ENCODE measurements at places on chromosomes 2 and 18.

GRCh38 chr2:29201979-29202378, 86.8 kb downstream of the CLIP4 start:
- no peak for DNase-seq

- no peak for DNase-seq
Measured at GRCh38 chr2:10371441-10372196, 68.9 kb downstream of the HPCAL1 start.

DNA sequence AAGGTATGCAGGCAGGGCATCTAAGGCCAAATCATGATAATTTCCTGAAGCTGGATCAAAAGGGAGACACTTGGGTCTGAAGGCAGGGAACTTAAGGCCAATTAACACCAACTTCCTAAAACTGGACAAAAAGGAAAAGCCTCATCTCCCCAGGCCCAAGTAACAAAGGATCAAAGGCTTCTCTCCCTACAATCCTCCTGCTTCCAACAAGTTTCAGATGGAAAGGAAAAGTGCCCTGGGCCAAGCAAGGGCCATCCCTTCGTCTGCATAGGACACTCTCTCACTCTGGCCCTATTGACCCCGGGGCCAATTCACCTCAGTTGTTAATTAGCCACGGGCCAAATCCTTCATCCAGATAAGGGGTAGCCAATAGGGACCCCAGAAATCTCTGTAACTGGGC, 1335.8 kb upstream of the CDH2 start:
- no peak for DNase-seq

- DNase-seq = no peak
Measured at GRCh38 chr2:108236676-108237335, 3.0 kb upstream of the SULT1C3 start.

DNA sequence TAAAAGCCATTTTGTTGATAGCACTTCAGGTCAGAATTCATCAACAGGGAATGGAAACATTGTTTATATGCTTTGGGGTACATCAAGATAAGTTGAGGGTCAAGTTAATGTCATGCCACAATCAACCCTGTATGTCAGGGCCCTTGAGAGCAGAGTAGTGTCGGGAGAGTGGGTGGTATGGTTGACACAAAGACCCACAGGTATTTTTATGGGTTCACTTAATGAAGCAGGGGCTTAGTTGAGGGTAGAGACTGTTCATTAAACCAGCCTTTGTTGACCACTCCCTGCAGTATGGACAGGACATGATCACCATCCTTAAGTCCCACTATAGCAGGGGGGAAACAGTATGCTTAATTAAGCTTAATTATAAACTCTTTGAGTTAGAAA, 5.7 kb downstream of the RPL37A start:
- DNase-seq = no peak

DNA sequence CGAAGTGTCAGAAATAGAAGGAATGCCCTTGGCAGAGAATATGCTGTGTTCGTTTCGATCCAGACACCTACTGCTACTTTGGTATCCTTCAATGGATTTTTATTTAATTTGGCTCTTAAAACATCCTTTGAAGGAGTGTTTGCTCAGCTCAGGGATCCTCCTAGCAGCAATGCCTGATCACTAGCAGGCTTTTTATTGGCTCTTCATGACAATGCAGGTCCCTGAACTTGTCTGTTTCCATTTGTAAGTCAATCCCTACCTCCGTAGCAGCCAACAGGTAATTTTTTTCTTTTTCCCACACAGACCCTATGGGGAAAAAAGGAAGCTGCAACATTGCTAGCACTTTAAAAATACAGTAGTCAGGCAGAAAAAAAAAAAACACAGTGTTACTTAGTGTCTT, 366.2 kb upstream of the LRRTM1 start:
- no peak for DNase-seq

DNA sequence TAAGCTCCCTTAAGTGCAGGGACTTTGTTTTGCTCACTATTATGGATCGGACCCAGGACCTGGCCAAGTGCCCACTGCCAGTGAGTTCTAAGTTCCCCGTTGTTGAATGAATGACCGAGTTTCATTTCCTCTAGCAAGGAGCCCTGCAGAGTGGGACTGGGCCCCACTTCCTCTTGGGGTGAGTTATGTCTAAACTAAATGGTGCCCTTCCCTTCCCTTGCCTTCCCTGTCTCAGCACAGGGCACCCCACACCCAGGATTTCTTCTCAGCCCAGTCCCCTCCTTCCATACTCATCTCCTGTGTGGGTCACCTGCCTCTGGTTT, 195.3 kb upstream of the HS6ST1 start:
- DNase-seq = no peak

GRCh38 chr2:58138396-58139030, 91.9 kb downstream of the VRK2 start:
- no peak for DNase-seq

GRCh38 chr2:132725148-132725547, 55.1 kb upstream of the LYPD1 start:
- no peak for DNase-seq

Data from activated naive CD4-positive, alpha-beta T cell (primary cell).